ENCODE measurements at places on chromosomes 12 and 14.

- peak; percentile 59 for DNase-seq
Measured at GRCh38 chr12:6266971-6267721, 43.3 kb upstream of the PLEKHG6 start.

- no peak for DNase-seq
Measured at GRCh38 chr12:29510591-29511185, 13.2 kb upstream of the OVCH1 start.

GRCh38 chr12:77995436-77996167 is 164.9 kb downstream of the NAV3 start:
- no peak for DNase-seq

GRCh38 chr12:26226629-26227360 is 31.4 kb downstream of the SSPN start:
- DNase-seq, result no peak

DNA sequence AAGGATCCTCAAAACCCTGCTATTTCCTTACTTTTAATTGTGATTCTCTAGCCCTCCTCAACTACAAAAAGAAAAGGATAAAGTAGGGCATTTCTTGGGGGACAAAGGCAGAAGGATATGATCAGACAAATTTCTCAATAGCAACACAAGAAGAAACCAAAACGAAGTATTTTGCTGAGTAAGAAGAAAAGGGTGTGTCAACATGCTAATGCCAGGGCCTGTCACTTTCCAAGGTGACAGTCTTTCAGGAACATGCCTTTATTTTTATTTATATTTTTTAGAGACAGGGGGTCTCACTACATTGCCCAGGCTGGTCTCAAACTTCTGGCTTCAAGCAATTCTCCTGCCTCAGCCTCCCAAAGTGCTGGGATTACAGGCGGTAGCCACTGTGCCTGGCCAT is 39.8 kb downstream of the CBX5 start:
- DNase-seq, result no peak

GRCh38 chr12:94148739-94149118 is 352 bp downstream of the PLXNC1 start:
- no peak for DNase-seq

DNA sequence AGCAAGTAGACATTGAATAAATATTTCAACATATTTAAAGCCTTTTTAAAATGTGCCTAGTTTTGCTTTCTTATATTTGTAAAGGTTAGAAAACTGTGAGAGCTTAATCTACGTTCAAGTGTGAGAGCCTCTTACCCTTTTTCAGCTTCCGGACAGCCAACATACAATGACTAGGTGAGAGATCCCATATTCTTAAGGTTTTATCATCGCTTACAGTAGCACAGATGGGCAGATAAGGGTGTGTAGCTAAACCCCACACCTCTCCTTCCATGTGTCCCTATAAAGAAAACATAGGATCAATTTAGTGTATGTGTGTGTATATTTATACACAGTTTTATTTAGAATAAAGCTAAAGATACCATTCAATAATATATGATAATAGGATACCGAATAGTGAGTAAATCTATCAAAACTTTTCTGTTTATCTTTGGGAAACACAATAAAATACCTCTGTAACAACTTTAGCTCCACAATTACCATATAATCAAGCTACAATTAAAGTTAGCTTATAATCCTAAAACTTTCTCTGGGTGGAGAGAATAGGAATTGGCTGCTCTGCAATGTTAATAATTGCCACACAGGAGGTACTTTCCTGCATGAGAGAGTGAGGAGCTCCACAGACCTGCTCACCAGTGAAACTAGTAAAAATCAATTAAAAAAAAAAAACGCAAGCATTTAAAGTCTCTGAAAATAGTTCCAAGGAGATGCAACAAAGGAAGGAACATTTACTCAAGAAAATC is 110.8 kb downstream of the EML5 start:
- DNase-seq, result no peak

DNA sequence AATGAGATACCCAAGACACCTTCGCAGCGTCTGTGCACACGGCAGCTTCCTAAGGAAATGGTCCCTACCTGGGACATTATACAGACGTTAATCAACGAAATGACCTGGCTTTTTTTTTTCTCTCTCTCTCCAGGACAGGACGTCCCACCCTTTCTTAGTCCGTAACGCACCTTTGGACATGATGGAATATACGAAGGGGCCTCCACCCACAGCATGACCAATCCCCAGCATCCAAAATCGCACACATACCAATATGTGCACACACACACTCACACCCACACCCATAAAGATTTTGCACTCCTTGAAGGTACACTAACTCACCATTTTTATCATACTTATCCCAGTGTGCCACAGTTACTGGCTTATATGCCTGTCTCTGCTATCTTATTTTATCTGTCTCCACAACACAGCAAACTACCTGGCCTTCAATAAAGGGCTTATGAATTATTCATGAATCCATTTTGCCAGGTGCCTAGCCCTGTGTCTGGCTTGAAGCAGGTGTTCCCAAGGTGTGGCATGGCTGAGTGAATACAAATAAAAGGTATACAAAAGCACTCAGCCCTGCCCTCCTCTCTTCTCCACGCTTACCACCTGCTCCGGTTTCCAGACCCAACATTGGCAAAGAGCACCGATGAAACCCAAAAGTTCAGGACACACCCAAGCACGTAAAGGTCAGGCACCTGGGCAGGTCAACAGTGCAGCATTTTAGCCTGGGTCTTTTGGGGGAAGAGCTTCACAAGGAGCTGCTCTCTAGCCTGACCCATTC is 2.2 kb downstream of the SCNN1A start:
- DNase-seq, result no peak

- no peak for DNase-seq
Measured at GRCh38 chr14:101489092-101489760, 72.1 kb upstream of the DIO3 start.

GRCh38 chr14:65156568-65157366 is 54.5 kb upstream of the MAX start:
- no peak for DNase-seq

GRCh38 chr14:41022932-41023331 is 583.7 kb upstream of the LRFN5 start:
- no peak for DNase-seq

DNA sequence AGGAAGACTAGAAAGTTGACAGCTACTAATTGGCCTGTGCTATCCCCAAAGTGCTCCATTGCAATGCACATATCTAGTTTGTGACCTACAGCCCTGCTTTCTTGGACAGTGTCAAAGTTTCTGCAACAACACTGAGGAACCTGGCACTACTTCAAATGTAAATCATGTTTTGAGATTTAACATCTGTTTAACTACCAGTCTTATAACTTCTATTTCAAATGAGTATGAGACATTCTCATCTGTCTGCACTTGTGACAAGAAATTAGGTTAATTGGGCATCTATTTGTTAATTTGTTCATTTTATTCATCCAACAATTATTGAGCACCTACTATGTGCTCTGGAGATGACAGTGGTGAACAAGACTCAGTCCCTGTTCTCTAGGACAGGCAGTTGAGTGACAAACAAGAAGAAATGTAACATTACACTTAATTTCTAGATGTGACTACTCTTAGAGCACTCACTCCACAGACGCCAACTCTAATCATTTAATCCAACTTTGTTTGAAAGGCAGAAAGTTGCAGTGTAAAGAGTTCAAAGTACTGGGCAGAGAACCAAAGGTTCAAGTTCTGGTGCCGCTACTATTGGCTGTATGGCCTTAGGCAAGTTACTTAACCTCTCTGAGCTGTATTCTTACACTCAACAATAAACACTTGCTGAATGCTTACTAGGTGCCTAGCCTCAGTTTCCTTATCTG is 74.8 kb downstream of the HECTD4 start:
- no peak for DNase-seq

- no peak for DNase-seq
Measured at GRCh38 chr12:88063375-88063774, 34.2 kb upstream of the C12orf50 start.

DNA sequence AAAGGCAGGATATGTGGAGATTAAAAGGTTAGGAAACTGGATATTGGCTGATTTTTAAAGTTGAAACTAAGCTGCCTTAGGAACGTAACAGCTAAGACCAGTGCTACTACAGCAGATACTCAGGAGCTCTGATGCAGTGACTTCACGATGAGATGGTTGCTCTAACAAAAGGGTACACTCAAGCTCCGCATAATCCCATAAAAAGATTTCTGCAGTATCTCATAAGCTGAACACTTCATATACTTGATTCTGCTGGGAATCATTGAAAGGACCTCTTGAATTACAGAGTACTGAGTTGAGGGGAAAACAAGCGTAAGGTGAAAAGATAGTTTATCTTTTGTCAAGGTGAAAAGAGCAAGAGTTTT is 3.7 kb downstream of the RNF10 start:
- DNase-seq, result no peak

- no peak for DNase-seq
Measured at GRCh38 chr14:96783043-96783914, 13.9 kb upstream of the VRK1 start.

GRCh38 chr12:117089463-117089862 is 9.8 kb downstream of the TESC start:
- DNase-seq, result no peak
